ENCODE measurements at places on chromosomes 7 and 10. TPM values are rescaled to one million over a fixed set of nuclear protein-coding genes. Genes with fewer than 3 reads are reported as not detected.

DNA sequence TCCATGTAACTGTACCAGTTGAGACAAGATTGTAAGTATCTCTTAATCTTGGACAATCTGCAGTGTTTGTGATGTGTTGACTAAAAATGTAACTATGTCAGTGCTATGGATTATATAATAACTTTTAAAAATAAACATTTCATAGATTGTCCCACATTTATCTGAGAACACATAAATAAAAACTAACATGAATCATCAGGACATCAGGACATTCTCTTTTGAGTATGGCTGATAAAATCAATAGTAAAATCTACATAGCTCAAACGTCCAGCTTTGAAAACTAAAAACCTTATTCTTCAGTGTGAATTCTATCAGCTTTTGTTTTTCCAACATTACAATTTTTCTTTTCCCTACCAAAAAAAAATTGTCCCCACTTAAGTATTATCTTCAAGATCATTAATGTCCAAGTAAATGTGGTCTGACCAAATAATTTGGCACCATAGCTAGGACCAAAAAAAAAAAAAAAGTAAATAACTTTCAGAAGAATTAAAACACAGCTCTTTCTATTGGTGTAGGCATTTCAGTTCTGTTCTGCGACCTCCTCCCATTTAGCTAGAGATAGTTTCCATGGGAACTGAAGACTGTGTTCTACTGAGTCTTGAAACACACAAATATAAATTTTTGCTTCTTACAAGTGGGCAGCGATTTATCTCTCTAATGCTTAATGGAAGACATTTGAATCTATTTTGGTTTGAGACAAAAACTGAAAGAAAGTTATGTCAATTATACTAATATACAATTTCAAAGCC lies 123.0 kb upstream of the SGCE start:
- DNase-seq, result no peak

DNA sequence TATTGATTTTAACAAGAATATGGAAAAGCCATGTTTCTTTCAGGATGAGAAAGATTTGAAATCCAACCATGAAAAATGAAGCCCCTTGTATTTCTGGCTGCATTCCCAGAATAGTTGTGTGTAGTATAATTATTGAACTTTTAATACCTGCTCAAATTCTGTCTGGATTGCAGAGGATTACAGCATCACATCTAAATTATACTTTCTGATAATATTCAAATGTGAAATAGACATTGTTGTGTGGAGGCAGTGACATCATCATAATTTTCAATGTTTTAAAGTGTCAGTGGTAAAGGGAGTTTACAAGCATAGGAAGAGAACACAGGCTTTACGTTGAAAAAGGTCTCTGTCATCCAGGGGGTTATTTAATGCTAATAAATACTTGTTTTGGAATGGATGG lies 93.4 kb downstream of the POLL start:
- no peak for DNase-seq

MAT1A gene
- polyA plus RNA-seq, result not detected

DNA sequence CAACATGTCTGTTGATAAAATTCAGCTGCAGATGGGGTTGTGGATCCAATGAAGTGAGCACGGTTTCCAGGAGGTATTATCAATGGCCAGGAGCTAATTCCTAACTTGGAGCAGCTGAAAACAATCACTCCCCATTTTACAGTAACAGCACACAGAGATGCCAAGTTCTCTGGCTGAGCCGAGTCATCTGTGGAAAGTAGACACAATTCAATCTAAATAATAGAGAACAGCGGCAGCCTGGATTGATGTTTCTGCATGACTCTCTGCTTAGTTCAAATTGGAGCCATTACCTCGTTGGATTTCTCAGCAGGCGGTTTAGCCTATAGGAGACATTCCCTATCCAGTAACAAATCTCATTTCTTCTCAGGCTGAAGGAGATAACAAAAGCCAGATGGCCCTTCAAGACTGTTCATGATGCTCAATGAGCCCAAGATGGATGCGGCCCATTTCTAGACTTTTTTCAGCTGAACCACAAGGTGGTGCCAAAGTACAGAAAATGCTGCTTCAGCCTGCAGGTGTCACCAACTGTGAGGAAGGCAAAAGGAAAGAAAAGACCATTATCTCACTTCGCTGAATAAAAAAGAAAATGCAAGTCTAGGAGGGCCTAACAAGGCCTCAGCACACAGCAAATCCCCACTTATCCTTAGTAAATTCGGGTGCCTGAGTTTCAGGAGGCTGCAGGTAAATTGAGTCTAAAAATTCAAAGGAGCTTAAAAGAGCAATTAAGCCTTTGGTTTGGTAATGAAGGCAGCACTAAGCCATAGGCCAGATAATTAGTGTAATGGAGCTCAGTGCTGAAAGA lies 83.7 kb downstream of the SLC16A9 start:
- peak; percentile 51 for DNase-seq

DNA sequence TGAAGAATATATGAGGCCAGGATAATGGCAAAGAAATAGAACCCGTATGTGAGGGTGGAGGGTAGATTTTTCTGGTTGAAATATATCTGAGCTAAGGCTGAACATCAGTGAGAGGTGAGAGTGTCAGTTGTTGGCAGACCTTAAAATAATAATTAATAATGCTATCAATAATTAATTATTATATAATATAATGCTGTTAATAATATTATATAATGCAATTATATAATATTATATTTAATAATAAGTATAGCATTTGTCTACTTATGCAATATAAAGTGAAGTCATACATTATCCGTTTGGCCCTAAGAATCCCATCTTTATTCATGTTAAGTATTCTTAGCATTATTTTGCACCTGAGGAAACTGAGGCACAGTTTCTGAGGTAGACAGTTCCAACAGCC lies 269.9 kb upstream of the FZD8 start:
- DNase-seq, result no peak

Measured in immature natural killer cell (primary cell).